Airway epithelial cell (primary cell): ENCODE measurements at places on chromosomes 16 and 17. TPM values are rescaled to one million over a fixed set of nuclear protein-coding genes. Genes with fewer than 3 reads are reported as not detected.

RGS11 gene
- 0.56 and 0.70 TPM in 2 replicates for total RNA-seq

SECTM1 gene
- total RNA-seq: 4.0 and 8.5 TPM in 2 replicates

LRRC59 gene
- 161 and 163 TPM in 2 replicates for total RNA-seq

AURKB gene
- total RNA-seq: 58.2 and 59.1 TPM in 2 replicates

SLC5A11 gene
- not detected in 2 replicates for total RNA-seq

KRT36 gene
- not detected in 2 replicates for total RNA-seq

SNTB2 gene
- 12.3 and 19.0 TPM in 2 replicates for total RNA-seq

SLC38A8 gene
- total RNA-seq: not detected in 2 replicates

NPLOC4 gene
- 45.6 and 57.5 TPM in 2 replicates for total RNA-seq

KRTAP4-9 gene
- not detected in 2 replicates for total RNA-seq

C17orf107 gene
- total RNA-seq: 1.1 and 1.2 TPM in 2 replicates

RPH3AL gene
- total RNA-seq: 16.2 and 25.5 TPM in 2 replicates

TOP2A gene
- 89.1 and 102 TPM in 2 replicates for total RNA-seq

PRSS22 gene
- total RNA-seq: 21.6 and 23.4 TPM in 2 replicates

RMI2 gene
- 12.3 TPM in 2 replicates for total RNA-seq

TRIM47 gene
- 29.3 and 32.2 TPM in 2 replicates for total RNA-seq

GPR179 gene
- total RNA-seq: not detected in 2 replicates

CD300H gene
- total RNA-seq: 0.46 TPM in 1 of 2 replicates, not detected in the other
